Effector memory CD4-positive, alpha-beta T cell (primary cell): ENCODE measurements at places on chromosomes 7 and 10.

DNA sequence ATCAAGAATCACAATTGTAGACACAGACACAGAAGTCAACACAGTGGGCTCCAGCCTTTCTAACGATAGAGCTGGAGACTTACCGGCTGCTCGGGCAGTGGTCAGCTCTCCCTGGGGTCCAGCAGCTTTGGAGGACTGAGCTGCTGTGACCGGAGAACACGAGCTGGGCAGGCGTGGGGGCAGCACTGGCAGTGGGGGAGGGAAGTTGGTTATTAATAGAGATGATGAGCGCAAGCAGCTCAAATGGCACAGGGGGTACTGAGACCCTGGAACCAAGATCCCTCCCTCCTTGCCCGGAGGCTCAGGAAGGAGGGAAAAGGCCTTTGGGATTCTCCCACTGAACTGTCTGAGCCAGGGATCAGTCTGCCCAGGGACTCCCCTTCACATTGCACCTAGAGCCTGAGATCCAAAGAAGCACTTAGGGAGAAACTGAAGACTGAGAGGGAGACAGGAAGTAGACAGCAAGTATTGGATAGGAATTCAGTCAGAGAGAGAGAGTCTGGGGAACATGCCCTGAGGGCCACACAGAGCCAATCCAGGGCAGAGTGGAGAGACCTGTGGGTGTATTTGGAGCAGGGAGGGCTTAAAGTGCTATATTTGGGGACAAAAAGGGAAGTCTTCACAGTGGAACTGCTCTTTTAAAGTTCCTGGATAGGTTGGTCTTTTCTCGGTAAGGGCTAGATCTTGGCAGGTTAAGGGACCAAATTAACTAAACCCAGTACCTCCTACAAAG is at the start of gene MYOZ1:
TSS of gene MYOZ1 (minus strand) at position 147 of the 733 bp plus-strand sequence. CDS start 1,457 bp downstream, outside the sequence.
- no peak for DNase-seq

- DNase-seq, result no peak
Measured at GRCh38 chr7:122082160-122082559, 61.9 kb downstream of the AASS start.

DNA sequence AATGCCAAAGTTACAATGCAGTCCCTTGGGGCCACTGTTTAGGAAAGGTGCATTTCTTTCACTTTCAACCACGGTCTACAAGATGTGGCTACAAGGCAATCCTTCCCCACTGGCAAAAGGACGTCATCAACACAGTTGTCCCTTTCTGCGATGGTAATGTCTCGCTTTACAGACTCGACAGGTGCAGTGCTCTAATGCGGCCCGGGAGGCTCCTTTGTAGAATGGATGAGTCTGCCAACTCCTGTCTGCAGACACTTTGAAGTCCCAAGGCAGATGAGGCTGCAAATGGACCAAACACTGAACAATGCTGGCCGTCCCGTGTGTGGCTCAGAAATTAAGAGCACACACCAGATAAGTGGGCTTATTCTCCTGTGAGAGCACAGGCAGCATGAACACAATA is 133.7 kb downstream of the PIP4K2A start:
- DNase-seq, result no peak

- no peak for DNase-seq
Measured at GRCh38 chr7:29748286-29749099, 57.8 kb upstream of the WIPF3 start.

DNA sequence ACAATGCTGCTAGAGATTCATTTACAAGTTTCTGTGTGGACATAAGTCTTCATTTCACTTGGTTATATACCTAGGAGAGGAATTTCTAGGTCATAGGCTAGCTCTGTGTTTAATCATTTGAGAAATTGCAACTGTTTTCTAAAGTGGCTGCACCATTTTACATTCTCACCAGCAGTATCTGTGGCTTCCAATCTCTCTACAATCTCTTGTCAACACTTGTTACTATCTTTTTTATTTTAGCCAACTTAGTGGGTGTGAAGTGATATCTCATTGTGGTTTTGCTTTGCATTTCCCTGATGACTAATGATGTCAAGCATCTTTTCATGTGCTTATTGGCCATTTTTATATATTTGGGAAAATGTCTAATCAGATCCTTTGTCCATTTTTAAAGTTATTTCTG is 53.0 kb upstream of the DRGX start:
- no peak for DNase-seq

DNA sequence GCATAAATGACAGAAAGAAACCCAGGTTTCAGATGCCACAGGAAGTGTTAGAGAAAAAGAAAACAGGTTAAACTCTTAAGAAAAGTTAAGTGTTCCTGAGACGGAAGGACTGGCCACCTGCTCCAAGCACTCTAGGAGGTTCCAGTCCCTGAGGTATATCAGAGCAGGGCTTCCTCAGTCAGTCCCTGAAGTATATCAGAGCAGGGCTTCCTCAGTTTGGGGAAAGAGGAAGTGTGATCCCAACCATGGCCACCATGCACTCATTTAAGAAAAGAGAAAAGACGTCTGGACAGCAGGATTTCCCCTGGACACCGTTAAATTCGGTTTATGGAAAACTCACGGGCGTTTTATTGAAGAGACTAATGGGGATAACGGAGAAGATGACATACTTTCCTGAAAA is 133.4 kb upstream of the PFKP start:
- DNase-seq, result no peak

DNA sequence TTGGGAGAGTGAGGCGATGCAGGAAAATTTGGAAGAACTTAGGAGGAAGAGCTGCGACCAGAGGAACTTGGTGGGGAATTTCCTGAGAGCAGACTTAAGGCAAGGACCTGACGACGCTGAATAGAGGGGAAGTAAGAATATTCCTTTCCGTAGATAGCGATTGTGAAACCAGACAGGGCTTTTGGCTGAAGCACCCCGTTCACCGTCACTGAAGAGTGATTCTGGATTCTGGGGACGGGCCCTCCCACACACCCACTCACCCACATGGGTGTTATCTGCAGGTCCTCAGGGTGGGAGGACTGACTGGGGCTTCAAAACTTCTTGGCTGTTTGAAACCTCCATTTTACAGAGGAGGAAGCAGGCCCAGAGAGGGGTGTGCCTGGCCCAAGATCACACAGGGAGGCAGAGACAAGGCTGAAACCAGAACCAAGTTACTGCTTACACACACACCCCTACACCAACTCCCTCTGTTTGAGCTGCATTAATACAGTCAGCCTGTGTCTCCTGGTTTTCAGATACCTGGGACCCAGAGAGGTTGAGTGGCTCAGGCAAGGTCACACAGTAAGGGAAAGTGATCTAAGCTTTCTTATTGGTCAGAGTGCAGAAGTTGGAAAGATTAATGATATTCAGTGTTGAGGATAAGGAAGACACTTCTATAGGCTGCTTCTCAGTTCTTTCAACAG is 37.2 kb upstream of the CDH23 start:
- no peak for DNase-seq

DNA sequence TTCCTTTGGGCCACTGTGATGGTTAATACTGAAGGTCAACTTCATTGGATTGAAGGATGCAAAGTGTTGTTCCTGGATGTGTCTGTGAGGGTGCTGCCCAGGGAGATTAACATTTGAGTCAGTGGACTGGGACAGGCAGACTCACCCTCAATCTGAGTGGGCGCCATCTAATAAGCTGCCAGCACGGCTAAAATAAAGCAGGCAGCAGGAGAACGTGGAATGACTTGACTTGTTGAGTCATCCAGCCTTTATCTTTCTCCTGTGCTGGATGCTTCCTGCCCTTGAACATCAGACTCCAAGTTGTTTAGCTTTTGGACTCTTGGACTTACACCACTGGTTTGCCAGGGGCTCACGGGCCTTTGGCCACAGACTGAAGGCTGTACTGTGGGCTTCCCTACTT is 1046.9 kb downstream of the TYW1 start:
- DNase-seq, result no peak

GRCh38 chr7:107277331-107277730 is 108.5 kb downstream of the HBP1 start:
- DNase-seq, result no peak

DNA sequence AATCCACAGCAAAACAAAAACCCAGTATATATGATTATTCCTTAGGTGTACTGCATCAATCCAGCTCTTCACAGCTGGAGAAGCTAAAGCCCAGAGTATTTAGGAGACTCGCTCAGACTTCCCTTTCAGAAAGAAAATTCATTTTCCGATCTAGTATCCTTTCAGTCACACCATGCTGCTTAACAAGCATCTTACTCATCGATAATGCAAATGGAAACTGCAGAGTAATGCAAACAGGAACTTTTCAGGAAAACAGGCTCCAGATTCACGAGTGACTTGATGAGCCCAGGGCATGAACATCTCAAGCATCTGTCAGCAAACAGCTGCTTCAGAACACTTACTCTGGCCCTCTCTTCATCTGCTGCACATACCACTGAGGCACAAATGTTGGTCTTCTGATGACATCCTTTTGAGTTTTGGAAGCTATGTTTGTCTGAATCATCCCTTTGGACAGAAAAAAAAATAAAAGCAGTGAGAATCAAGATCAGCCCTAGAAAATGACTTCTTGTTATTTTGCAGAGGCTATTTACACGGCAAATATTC is 24.9 kb upstream of the ZC3HAV1L start:
- DNase-seq, result no peak

DNA sequence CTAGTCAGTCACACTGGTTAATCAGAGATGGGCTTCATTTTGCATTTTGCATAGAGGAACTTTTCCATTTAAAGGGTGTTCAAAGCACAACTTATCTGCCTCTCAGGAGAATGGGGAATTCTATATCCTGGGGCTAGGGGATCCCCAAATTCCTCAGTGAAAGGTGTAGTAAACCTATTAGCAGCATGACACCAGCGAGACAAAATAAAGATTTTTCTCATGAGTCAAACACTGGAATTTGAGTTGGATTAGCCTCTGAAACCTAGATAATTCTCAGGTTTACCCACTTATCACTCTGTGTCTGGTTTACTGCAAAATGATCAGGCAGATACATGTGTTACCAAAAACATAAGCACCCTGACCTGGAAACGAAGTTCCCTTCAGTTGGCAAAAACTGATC is 2.1 kb downstream of the AFAP1L2 start:
- DNase-seq, result no peak

DNA sequence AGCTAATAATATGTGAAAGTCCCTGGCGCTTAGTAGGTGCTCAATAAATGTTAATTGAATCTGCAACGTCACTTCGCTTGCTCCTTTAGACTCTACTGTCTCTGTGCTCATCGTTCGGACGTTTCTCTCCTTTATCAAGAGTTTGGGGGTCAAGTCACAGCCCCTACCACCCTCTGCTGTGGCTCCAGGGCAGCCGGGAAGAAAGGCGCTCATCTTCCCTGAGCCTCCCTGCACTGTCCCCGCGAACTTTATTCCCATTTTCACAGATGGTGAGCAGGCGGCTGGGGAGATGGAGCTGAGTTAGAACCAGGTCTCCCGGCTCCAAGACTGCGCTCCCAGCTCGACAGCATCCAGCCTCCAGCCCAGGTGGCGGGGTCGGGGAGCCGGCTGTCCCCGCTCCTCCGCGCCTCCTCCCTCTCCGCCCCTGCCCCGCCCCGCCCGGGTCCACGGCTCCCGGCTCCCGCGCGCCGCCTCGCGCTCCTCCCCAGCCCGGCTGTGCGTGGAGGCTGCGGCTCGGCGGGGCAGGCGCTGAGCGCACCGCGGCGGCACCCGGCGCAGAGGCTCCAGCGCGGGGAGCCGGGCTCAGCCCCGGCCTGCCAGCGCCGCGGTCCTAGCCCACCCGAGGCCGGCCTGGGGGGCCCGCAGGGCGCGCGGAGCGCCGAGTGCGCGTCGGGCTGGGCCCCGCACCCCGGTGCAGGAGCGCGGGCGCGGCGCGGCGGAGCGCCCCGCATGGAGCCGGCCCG is at the start of gene CLEC2L:
TSS of gene CLEC2L (plus strand) at position 487 of the 743 bp plus-strand sequence. CDS start at position 730, 243 bp downstream.
- DNase-seq, result no peak

DNA sequence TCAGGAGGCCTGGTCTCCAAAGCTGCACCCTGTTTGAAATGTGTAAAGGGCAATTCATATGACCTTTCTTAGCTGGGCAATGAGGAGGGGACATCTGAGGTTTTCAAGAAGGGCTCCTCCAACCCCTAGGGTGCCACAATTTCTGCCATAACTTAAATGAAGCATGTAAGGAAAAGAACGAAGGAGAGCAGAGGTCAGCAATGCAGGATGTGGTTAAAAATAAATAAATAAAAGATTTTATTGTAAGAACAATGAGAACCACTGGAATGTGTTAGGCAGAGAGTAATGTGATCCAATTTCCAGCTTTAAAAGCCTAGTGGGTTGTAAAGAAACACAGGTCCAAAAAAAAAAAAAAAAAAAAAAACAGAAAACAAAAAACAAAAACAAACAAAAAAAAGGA is 673.1 kb downstream of the TNS3 start:
- no peak for DNase-seq

- no peak for DNase-seq
Measured at GRCh38 chr10:63099734-63100133, 33.4 kb upstream of the NRBF2 start.

- no peak for DNase-seq
Measured at GRCh38 chr7:104048055-104048454, 58.6 kb upstream of the RELN start.

GRCh38 chr7:55209366-55209765 is 155.8 kb upstream of the LANCL2 start:
- no peak for DNase-seq

DNA sequence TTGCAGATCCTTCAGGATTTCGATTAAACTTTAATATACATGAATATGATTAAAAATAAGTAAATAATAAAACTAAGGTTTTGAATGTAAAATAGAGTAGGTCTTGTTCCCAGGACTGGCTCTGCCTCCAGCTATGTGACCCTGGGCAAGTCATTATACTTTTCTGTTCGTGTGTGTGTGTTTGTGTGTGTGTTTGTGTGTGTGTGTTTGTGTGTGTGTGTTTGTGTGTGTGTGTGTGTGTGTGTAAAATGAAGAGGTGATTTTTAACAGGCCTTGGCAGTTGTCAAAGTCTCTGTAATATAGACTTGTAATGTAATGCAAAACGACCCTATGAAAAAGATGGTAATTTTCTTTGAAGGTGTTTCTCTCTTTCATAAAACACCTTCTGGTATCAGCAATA is 79.2 kb downstream of the HGF start:
- no peak for DNase-seq

GRCh38 chr10:102404361-102405107 is 9.0 kb downstream of the NFKB2 start:
- DNase-seq, result no peak

DNA sequence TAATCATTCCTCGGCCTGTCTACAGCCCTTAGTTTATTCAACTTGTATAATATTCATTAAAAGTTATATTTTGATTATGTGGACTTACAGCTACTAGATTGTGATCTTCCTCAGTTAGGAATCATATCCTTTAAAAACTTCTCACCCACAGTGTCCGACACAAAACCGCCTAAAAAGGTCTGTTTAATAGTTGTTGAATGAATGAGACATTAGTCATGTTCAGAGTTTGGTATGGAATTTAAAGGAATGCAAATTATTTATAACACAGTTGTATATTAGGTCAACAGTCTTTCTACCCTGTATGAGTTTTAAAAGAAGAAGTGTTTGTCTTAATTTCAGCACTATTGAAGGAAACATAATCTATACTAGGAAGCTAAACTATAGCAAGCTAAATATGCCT is 390.0 kb downstream of the ARL4A start:
- DNase-seq, result no peak

GRCh38 chr7:27459021-27459730 is 203.5 kb downstream of the HIBADH start:
- DNase-seq, result no peak
